Left cardiac atrium (tissue), 4 donors: ENCODE measurements at places on chromosomes 5 and 9. TPM values are rescaled to one million over a fixed set of nuclear protein-coding genes. Genes with fewer than 3 reads are reported as not detected.

- no peak for DNase-seq
These were observed 1048.7 kb upstream of the NUDT12 start for GRCh38 chr5:104611135-104611767.

DNA sequence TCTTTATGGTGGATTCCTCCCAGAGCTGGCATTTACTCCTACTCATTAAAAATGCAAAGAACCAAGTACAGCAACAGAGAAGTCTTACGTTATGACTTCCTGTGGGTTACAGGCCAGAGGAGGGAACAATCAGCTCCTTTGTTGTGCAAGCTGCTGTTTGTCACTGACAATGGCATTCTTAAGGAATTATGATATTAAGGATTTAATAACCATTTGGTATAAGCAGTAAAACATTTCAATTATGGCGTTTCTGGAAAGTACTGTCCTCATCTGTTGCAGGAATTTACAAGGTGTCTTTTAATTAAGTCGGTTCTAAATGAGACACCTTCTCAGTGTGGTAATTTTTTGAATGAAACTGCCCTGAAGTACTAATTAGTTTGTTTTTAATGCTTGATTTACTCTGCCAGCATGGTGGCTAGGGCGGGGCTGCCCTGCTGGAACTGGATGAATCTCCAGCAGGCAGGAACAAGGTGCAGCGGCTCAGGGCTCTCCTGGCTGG is 49.1 kb upstream of the VDAC1 start:
- no peak for DNase-seq

DNA sequence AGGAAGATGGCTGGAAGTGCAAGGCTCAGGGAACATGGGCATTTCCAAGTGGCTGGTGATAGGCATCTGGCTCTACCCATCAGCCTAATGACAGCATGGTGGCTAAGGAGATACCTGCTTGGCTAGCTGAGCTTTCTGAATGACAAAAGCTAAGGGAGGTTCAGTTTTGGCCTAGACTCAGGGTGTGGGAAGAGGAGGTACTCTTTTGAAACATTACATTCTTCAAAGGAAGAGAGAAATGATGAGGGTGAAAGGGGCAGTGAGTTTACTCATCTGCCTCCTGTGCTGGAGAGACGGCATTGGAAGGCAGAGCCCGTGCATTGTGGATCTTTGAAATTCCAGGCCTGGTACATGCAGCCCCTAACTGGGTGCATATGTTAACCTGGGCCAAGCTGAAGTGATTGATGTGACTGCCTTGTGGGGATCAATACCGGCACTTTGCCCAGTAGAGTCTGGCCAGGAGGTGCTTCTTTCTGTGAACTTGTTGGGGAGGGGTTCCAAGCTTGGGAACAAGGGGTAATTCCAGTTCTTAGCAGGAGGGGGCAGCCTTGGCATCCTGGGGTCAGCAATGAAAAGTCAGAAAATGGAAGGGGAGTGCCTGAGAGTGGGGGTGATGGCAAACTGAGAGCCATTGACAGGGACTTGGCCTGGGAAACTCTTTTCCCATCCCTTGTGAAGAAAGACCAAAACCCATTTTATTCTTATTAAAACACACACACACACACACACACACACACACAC is 108.6 kb downstream of the ACER2 start:
- no peak for DNase-seq

GRCh38 chr9:111037708-111038330 is 451 bp downstream of the LPAR1 start:
- DNase-seq, result peak; percentile 35

GRCh38 chr9:2697492-2697891 is 19.8 kb upstream of the KCNV2 start:
- DNase-seq, result no peak

DNA sequence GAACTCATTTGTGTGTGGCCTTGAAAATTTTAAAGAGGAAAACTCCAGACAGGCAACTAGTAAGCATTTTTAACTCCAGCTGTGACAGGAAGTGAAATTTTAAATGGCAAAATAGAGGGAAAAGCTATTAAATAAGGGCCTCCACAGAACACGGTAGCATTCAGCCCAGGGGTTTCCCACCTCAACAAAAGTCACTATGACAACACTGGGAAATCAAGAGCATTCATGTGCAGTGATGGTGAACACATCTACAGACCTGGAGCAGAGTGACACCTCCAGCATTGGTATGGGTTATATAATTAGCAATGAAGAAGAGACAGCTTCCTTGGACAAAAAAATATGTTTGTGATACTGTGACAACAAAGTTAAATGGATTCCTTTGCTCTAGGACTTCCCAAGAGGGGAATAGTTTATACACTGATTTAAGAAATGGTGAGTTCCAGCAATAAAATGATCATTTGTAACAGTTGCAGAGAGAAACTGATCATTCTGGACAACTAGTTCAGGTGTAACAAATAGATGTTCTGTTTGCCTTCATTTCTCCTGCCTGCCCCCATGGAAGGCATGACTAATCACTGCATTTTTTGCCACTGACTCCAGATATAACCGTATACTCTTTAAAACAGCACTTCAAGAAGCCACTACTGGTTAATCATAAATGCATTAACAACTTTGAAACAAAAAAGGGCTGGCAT is 93.3 kb upstream of the SLC44A1 start:
- DNase-seq, result no peak

- DNase-seq, result peak; percentile 83
These were observed at the start of gene GNA14 for GRCh38 chr9:77648234-77649108. Gene GNA14 (minus strand): TSS chr9:77648322. CDS start chr9:77647793, 529 bp downstream.

DNA sequence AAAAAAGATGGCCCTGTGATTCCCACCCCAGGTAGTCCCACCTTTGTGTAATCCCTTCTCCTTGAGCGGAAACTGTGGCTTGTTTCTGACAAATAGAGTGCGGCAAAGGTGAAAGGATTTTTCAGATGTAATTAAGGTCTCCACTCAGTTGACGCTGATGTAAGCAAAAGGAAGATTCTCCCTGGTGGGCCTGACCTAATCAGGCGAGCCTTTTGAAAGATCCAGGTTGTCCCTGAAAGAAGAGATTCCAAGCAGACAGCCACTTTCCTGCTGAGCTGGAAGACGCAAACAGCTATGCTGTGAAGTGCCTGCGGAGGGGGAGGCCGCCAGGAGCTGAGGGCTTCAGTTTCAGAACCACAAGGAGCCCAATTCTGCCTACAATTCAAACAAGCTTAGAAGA is 24.1 kb downstream of the PTGES start:
- DNase-seq, result no peak

- no peak for DNase-seq
These were observed 163.4 kb upstream of the MAP1B start for GRCh38 chr5:71943874-71944273.

DNA sequence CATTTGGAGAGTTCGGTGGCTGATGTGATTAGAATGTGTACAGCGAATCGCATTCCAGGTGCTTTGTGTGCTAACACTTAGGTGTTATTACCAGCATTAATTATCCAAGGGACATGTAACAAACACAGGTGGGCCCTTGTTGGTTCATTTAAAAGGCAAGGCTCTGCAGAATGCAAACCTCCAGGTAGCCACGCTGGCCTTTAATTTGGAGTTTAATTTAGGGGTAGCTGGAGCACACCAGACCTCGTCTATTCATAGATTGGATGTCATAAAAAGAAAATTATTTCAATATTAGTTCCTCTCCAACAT is 191.1 kb downstream of the MAT2B start:
- no peak for DNase-seq

- DNase-seq, result no peak
These were observed 539 bp downstream of the ARRDC3 start for GRCh38 chr5:91382530-91383026.

GRCh38 chr5:107604990-107605389 is 65.7 kb downstream of the EFNA5 start:
- no peak for DNase-seq

DNA sequence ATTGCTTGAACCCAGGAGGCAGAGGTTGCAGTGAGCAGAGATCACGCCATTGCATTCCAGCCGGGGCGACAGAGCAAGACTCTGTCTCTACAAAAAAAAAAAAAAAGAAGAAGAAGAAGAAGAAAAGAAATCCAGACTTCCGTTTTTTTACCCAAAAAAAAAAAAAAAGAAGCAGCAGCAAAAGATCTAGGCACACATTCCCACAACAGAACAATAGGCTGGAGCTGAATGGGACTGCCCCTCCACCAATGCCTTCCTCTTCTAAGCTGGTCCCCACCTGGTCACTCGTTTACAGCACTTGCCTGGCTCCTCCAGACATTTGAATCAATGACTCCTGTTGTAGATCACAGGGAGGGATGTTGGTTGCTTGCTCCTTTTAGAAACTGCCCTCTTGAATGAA is 1.6 kb upstream of the LMAN2 start:
- no peak for DNase-seq

DNA sequence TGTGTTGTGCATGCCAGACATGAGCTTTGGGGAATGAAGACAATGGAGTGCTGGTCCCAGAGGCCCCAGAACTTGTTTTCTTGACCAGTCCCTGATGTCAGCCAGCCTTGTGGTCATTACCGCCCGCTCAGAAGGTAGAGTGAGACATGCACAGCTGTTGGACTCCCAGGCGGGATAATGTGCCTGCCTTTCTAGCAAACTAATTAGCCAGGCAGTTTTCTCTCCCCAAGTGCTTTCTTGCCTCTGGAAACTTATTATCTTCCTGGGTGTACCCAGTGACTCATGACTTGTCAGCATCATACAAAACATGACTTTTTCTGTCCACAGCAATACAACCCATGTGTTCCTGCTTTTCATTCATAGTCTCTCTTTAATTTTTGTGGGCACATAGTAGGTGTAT is 131.1 kb downstream of the RMI1 start:
- no peak for DNase-seq

GRCh38 chr5:145697251-145697990 is 137.7 kb downstream of the PRELID2 start:
- DNase-seq, result no peak

GRCh38 chr5:10836986-10837385 is 76.0 kb upstream of the DAP start:
- no peak for DNase-seq

DNA sequence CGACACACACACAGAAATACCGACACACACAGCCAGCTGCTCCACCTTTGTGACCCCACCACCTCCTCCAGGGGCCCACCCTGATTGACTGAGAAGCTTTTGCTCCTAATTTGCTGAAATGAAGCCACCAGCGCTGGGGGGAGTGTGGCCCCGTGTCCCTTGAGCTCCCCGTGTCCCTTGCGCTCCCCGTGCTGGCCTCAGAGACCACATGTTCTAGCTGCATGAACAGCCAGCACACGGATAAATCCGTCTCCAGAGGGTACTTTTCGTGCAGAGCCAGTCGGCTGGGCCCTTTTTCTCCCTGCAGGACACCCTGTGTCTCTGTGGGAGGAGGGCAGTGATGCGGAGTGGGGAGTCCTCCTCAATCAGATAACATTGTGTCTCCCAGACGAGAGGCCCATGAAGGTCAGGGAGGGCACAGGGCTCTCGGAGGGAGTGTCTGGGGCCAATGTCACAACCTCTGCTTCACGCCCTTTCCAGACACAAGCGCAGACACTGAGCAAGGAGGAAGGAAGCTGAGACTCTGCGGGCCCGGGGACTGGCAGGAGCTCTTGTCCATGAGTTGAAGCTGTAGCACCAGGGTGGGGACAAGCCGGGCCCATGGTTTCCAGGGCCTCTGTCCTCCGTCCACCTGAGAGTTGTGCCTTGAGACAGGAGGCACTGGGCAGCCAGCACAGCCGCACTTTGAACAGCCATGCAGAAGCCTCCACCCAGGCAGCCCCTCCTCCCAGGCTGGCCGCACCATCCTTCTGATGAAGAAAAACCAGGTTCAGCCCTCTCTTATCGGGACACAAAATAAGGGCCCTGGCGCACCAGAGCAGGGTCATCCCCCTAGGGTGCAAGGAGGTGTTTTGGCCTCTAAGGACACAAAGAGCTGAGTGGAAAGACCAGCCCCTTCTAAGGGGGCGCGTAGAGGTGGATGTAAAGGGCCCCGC is 36.4 kb upstream of the SLC6A19 start:
- peak; percentile 15 for DNase-seq

DNA sequence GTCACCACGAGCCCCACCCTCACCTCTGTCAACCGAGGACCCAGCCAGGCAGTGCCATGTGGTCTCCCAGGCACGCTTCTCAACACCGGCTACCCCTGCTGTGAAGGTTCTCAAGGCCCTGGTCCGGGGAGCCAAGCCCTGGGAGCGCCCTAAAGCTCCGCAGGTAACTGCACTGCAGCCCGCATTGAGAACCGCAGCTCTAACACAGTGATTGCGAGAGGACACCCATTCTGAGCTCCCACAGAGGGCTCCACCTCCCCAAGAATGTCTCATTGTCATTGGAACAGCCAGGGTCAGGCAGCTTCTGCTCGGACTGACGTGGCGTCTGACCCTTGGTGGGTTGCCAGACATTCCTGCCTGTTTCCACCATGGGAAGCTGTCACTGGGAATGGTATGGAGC is 88.3 kb downstream of the ANKRD33B start:
- no peak for DNase-seq

GRCh38 chr5:157359356-157360055 is 93.6 kb downstream of the CYFIP2 start:
- no peak for DNase-seq

GRCh38 chr5:137760294-137760693 is 6.1 kb upstream of the HNRNPA0 start:
- no peak for DNase-seq

DNA sequence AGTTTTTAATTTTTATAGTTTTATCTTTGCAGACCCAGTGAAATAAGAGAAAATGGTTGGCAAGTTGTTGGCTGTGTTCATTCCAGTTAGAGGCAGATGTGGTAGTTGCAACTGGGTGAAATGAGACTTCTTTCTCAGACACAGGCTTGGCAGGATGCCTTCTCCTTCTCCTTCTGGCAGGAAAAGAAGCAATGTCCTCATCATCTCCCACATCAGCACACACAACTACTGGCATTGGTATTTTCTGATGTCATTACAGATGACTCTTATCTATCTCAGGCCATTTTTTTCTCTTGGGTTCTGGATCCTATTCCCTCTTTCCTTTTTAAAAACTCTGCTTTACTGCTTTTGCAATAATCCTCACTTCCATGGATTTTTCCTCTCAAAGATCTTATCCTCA is 103.3 kb upstream of the EDIL3 start:
- peak; percentile 36 for DNase-seq

- no peak for DNase-seq
These were observed 3.0 kb downstream of the RAD23B start for GRCh38 chr9:107286057-107286456.

- DNase-seq, result no peak
These were observed 772 bp upstream of the TARS1 start for GRCh38 chr5:33439905-33440481.

- no peak for DNase-seq
These were observed 78.1 kb downstream of the GPR21 start for GRCh38 chr9:123111427-123112014.

CCNO gene
- 0.16 TPM for total RNA-seq

FOXD4L3 gene
- not detected for total RNA-seq

ANKRD18A gene
- 5.1 TPM for total RNA-seq

FBP1 gene
- 3.5 TPM for total RNA-seq

SLCO6A1 gene
- not detected for total RNA-seq

MGAT1 gene
- 95.8 TPM for total RNA-seq

NKD2 gene
- 10.4 TPM for total RNA-seq

SPATA31C2 gene
- total RNA-seq, result not detected

ZNF366 gene
- total RNA-seq, result 9.1 TPM

LCN1 gene
- total RNA-seq, result not detected

SOX30 gene
- 0.44 TPM for total RNA-seq

HAPLN1 gene
- 0.29 TPM for total RNA-seq

SPARC gene
- total RNA-seq, result 807 TPM

AQP3 gene
- 22.5 TPM for total RNA-seq

MCTP1 gene
- 16.1 TPM for total RNA-seq

PCDHB9 gene
- total RNA-seq, result 2.5 TPM
